ENCODE measurements at places on chromosomes 1 and 21.

GRCh38 chr1:22793647-22794046 is 83.0 kb downstream of the EPHB2 start:
- DNase-seq: no peak

GRCh38 chr1:212561501-212561931 is 47.0 kb upstream of the ATF3 start:
- no peak for DNase-seq

GRCh38 chr1:29828526-29829447 is 592.5 kb downstream of the PTPRU start:
- DNase-seq: no peak

- DNase-seq: no peak
Measured at GRCh38 chr1:36920801-36921405, 113.4 kb downstream of the GRIK3 start.

- DNase-seq: no peak
Measured at GRCh38 chr21:20016435-20017005, 981.7 kb upstream of the NCAM2 start.

Data from left ventricle myocardium superior (tissue), 1 donor.